Suprapubic skin (tissue), 4 donors: ENCODE measurements at places on chromosomes 1 and 21. TPM values are rescaled to one million over a fixed set of nuclear protein-coding genes. Genes with fewer than 3 reads are reported as not detected.

DNA sequence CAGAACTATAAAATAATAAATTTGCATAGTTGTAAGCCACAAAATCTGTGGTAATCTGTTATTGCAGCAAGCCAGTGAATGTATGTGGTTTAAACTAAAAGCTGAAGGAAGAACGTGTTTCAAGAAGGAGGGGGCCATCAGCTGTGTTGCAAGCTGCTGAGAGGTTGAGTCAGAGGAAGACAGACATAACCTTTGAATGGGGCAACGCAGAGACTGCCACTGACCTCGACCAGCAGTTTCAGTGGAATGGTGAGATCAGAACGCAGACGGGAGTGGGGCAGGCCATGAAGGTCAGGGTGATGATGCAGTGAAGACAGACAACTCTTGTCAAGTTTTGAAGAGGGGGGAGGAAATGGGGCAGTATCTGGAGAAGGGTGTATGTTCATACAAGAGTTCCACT is 23.2 kb upstream of the QSOX1 start:
- H3K27ac ChIP-seq: no peak overlapping the region
- no peaks in the 10 kb centered on the region for H3K36me3 ChIP-seq
- H3K4me1 ChIP-seq: no peaks in the 10 kb centered on the region
- no peak overlapping the region for H3K4me3 ChIP-seq
- DNase-seq: no peak

GRCh38 chr1:36784147-36784859 is 250.0 kb downstream of the GRIK3 start:
- no peak overlapping the region for H3K27ac ChIP-seq
- H3K4me1 ChIP-seq: no peaks in the 10 kb centered on the region
- peaks cover 47% of the 10 kb centered on the region for H3K27me3 ChIP-seq
- DNase-seq: no peak
- H3K4me3 ChIP-seq: no peak overlapping the region

Gene CYP2J2
- 16.9 TPM for total RNA-seq

DNA sequence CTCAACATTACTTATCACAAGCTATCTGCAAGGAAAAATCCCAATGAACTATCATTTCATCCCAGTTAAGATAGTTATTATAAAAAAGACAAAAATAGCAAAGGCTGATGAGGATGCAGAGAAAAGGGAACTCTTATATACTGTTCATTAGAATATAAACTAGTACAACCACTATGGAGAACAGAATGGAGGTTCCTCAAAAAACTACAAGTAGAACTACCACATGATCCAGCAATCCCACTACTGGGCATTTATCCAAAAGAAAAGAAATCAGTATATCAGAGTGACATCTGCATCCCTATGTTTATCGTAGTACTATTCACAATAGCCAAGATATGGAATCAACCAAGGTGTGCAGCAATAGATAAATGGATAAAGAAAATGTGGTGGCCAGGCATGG is 4.9 kb upstream of the C1orf185 start:
- no peak overlapping the region for H3K27ac ChIP-seq
- H3K4me3 ChIP-seq: no peak overlapping the region
- no peaks in the 10 kb centered on the region for H3K27me3 ChIP-seq

Gene LCE1E
- 14.2 TPM for total RNA-seq

GRCh38 chr1:209463441-209463840 is 120.1 kb upstream of the CAMK1G start:
- no peaks in the 10 kb centered on the region for H3K36me3 ChIP-seq
- H3K4me3 ChIP-seq: no peak overlapping the region
- H3K4me1 ChIP-seq: no peaks in the 10 kb centered on the region
- no peak overlapping the region for H3K27ac ChIP-seq
- DNase-seq: no peak

DNA sequence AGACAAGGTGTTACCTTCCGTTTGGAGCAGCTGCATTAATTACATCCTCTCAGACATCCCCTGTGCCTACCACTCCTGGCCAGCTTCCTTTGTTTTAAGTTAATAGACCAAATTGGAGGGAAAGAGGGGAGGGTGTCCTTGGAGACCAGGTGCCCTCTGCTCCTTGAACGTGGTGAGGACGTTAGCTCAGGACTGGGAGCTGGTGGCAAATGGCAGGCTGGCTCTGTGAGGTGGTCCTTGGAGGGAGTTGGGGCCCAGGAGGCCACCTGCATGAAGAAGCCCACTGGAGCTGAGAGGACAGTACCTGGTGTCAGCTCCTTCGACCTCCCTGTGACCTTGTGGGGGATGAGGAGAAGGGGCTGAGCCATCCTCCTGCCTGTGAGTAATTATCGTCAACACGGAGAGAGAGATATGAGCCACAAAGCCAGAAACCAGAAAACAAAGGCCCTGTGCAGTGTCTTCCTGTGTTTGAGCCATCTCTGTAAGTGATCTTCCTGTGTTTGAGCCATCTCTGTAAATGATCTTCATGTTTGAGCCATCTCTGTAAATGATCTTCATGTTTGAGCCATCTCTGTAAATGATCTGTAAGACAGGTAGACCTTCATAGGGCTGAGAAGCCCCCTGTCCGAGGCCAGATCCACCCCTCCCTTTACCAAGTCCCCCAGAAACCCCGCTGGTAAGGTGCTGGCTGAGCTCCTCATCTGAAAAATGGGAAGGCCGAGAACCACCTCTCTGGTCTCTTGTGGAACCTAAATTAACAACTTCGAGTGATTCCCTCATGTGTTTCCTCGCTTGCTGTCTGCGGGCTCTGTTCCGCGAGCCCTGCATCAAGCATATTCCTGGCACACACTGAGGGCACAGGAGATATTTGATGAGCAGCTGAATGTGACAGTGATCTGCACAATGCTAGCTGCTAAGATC is 126.0 kb downstream of the CAMTA1 start:
- no peaks in the 10 kb centered on the region for H3K36me3 ChIP-seq
- H3K27me3 ChIP-seq: peaks cover 8% of the 10 kb centered on the region
- H3K27ac ChIP-seq: no peak overlapping the region
- no peak overlapping the region for H3K4me3 ChIP-seq
- no peak for DNase-seq

- H3K4me1 ChIP-seq: peaks cover 20% of the 10 kb centered on the region
- H3K27ac ChIP-seq: no peak overlapping the region
- DNase-seq: no peak
- no peak overlapping the region for H3K4me3 ChIP-seq
- H3K27me3 ChIP-seq: no peaks in the 10 kb centered on the region
Measured at GRCh38 chr1:178126261-178126660, 32.4 kb downstream of the RASAL2 start.

DNA sequence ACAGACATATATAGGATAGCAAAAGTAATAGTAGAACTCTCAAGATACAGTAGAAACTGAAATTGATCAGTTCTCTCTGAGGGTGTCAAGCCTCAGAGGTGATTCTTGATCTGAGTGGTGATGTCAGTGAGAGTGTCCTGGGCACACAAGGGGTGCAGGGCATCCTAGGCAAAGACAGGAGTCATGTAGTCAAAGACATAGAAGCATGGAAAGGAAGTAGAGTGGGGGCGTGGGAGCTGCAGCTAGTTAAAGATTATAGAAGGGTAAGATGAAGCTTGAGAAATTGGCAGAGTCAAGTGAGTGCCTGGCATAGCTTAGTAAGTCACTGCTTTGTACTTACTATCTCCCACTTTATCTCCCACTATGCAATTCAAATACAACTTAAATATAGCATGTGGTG is 22.8 kb downstream of the CDC7 start:
- no peak for DNase-seq
- H3K27me3 ChIP-seq: no peaks in the 10 kb centered on the region
- no peaks in the 10 kb centered on the region for H3K36me3 ChIP-seq
- no peak overlapping the region for H3K4me3 ChIP-seq
- no peak overlapping the region for H3K27ac ChIP-seq
- H3K4me1 ChIP-seq: peaks cover 4% of the 10 kb centered on the region

DNA sequence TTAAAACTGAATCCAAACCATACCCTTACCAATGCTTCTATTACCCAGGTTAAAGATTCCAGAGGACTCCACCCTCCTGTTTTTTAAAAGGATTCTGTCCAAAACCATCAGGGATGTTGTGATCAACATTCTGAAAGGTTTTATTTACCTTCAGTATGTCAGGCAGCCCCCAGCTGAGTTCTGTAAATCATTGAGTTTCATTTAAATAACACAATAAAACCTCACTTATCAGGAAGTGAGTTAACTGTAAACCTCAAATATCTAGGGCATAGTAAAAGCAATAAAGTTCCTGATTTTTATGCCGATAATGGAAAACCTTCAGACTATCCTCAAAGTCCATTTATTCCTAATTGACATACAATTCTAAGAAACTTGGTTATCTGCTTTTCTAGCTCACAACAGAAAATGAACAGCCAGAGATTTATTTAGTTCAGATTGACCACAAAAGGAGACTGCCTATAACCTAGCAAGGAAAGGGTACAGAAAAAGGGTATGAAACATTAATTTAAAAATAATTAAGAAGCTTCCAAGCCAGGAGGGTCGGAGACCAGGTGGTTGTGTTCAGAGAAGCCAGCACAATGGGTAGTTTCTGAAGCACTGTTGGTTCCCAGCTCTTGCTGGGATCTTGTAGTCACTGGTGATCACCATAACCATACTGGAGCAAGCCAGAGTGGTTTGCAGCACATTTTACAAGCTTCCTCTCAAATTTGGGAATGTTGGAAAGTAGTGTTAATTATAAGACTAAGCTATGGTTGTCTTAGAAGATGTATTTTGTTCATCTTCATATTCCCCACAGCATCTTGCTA is 336.4 kb upstream of the FMN2 start:
- no peaks in the 10 kb centered on the region for H3K4me1 ChIP-seq
- no peak for DNase-seq
- no peaks in the 10 kb centered on the region for H3K36me3 ChIP-seq
- H3K4me3 ChIP-seq: no peak overlapping the region

DNA sequence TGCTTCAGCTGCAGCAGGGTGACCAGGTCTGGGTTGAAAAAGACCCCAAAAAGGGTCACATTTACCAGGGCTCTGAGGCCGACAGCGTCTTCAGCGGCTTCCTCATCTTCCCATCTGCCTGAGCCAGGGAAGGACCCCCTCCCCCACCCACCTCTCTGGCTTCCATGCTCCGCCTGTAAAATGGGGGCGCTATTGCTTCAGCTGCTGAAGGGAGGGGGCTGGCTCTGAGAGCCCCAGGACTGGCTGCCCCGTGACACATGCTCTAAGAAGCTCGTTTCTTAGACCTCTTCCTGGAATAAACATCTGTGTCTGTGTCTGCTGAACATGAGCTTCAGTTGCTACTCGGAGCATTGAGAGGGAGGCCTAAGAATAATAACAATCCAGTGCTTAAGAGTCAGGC is 2.9 kb downstream of the C1QA start:
- peaks cover 5% of the 10 kb centered on the region for H3K4me1 ChIP-seq
- H3K27ac ChIP-seq: no peak overlapping the region
- no peaks in the 10 kb centered on the region for H3K36me3 ChIP-seq
- no peak for DNase-seq

DNA sequence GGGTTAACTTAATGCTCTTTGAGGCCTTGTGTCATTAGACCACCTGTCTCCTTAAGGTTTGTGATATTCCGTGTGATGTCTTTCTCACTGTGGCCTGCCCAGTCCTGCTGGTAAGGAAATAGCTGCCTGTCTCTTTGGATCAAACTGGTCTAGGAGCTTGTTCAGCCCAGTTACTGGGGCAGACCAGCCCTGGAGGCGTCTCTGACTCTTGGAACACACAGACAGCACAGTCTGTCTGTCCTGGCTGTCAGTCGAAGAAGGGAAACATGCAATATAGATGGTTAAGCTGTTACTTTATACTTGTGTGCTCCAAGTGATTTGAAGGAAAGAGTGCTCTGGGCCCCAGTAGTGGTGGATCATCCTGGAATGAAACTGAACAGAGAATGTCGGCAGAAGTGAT is 20.4 kb downstream of the PBX1 start:
- DNase-seq: no peak
- peaks cover 24% of the 10 kb centered on the region for H3K4me1 ChIP-seq
- no peaks in the 10 kb centered on the region for H3K36me3 ChIP-seq
- H3K27ac ChIP-seq: peak overlapping the region; percentile 8

GRCh38 chr1:110056776-110057175 is 13.7 kb downstream of the ALX3 start:
- no peak overlapping the region for H3K4me3 ChIP-seq
- no peaks in the 10 kb centered on the region for H3K27me3 ChIP-seq
- peaks cover 28% of the 10 kb centered on the region for H3K4me1 ChIP-seq
- peak overlapping the region; percentile 43 for H3K27ac ChIP-seq
- peaks cover 60% of the 10 kb centered on the region for H3K36me3 ChIP-seq
- DNase-seq: no peak
